ENCODE measurements at places on chromosomes 2 and 18.

- no peak for DNase-seq
These were observed at the start of gene CAVIN2 for GRCh38 chr2:191846515-191847476. Gene CAVIN2, minus strand, starts transcription at chr2:191847088. Its CDS starts 163 bp downstream, at chr2:191846925.

GRCh38 chr2:198273660-198274059 lies 469.3 kb downstream of the PLCL1 start:
- DNase-seq, result no peak

- no peak for DNase-seq
These were observed 20.4 kb upstream of the PAPOLG start for GRCh38 chr2:60735496-60736250.

GRCh38 chr2:46331109-46331766 lies 34.0 kb downstream of the EPAS1 start:
- no peak for DNase-seq

DNA sequence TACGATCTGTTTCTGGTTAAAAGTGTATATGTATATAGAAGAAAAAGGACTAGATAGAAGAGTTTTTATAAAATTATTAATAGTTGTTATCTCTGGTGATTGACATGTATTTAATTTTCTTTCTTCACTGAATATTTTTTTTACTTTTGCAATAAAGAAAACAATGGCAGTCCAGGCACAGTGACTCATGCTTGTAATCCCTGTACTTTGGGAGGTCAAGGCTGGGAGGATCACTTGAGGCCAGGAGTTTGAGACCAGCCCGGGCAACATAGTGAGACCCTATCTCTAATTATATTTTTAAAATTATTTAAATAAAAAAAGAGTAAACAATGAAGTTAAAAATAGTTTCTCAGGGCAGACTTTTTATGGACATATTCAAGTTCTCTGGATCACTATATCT lies 114.7 kb downstream of the FAM117B start:
- DNase-seq, result no peak

DNA sequence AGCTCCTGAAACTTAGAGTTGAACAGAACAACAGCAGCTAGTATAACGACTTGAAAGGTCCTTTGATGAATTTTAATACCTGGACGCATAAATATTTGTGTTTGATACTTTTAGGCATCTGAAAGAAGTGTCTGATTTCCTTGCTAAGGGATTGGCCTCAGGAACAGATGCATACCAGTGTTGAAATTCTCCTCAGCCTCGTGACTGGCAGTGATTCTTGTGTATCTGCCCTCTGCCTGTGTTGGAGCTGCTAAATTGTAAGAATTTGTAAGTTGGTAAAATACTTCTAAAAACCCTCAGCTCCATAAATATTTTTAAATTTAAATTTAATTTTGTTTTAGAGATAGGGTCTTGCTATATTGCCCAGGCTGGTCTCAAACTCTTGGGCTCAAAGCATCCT lies 22.4 kb upstream of the SCYGR1 start:
- no peak for DNase-seq

DNA sequence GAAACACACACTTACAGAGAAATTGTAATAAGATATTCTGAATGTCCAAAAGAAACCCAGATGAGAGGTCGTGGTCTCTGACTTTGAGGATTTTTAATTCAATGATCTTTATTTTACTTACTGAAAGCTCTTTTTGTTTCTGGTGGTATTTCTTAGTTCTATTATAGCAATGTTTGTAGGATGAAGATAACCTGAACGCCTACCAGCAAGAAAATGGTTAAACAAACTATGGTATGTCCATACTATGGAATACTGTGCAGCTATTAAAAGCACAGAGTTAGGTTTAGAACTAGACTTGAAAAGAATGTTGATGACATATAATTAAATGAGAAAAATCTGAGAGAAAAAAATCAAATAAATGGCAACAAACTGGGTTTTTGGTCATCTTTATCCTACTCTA lies 60.3 kb downstream of the LPIN2 start:
- DNase-seq, result no peak

DNA sequence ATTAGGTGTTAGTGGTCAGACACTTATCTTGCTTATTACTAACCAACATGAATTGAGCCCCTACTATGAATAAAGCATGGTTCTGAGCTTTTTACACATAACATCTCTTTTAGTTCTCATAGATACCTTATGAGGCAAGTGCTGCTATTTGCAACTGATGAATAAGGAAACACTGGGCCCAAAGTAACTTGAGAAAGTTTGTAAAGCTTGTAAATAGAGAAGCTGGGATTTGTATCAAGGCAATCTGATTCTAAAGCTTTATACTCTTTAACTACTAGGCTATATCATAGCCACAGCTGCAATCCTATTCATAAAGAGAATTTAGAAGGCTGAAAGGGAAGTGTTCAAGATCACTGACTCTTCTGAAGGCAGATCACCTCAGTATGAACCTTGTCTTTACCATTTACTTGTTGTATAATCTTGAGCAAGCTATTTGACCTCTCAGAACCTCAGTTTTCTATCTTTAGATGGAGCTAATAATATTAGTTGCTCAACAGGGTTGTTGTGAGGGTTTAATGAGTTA lies 60.4 kb downstream of the ABCB11 start:
- no peak for DNase-seq

DNA sequence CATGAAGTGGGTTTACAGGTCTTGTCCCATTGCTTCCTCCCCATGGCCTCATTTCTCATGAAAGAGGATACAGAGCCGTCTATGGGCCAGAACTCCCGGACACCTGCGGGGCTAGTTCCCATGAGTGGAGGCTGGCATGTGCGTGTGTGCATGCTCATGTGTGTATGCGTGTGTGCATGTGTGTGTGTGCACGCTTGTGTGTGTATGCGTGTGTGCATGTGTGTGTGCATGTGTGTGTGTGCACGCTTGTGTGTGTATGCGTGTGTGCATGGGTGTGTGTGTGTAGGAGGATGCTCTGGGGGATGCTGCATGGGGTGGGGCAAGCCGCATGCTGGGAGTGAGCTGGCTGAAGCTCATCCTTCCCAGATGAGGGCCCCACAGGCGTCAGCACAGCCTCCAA lies 20.8 kb downstream of the INHBB start:
- DNase-seq, result no peak

- DNase-seq, result no peak
These were observed 80.7 kb downstream of the ARHGAP28 start for GRCh38 chr18:6810191-6810590.

Data from stimulated activated CD4-positive, alpha-beta T cell treated with anti-CD3 and anti-CD28 coated beads, Interleukin-2, amount 100 ng/mL, for 48 hours (primary cell).